GM12865 (cell line): ENCODE measurements at places on chromosomes 11 and 22.
A peak's percentile ranks its signal among the peaks of the same experiment; 100 is the strongest.

- no peak for DNase-seq
Measured at GRCh38 chr22:49528420-49528720, 299.3 kb downstream of the BRD1 start.

DNA sequence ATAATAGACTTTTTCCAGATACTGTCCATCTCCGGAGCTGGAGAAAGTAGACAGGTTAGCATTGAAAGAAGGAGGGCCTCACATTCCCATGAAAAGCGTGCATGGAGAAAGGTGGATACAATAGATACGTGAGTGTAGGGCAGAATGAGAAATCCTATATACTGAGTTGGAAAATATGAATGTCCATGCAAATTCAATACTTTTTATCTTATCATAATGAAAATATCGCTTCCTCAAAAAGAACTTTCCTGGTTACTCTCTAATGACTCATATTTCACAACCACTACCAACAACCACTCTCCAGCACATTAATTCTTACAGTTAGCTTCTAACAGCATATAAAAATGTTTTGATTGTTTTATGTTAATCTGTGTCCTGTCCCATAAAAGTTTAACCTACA, 22.0 kb upstream of the MS4A6A start:
- peak; percentile 24 for DNase-seq

- DNase-seq = no peak
Measured at GRCh38 chr11:82507288-82507687, 226.4 kb downstream of the FAM181B start.

DNA sequence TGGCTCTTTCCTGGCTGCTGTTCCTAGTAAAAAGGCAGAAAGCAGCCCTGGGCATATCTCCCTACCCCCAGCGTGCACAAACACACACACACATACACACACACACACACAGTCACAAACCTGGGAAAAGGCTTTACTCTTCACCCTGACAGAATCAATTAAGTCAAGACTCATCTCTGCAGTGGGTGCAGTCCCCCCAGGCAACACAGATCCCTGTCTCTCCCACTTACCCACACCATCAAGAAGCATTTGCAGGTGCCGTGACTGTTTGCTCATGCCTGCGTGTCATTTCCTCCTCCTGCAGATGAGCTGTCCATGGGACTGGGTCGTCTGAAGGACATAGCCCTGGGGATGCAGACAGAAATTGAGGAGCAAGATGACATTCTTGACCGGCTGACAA, 28.6 kb downstream of the SNAP29 start:
- DNase-seq = no peak

DNA sequence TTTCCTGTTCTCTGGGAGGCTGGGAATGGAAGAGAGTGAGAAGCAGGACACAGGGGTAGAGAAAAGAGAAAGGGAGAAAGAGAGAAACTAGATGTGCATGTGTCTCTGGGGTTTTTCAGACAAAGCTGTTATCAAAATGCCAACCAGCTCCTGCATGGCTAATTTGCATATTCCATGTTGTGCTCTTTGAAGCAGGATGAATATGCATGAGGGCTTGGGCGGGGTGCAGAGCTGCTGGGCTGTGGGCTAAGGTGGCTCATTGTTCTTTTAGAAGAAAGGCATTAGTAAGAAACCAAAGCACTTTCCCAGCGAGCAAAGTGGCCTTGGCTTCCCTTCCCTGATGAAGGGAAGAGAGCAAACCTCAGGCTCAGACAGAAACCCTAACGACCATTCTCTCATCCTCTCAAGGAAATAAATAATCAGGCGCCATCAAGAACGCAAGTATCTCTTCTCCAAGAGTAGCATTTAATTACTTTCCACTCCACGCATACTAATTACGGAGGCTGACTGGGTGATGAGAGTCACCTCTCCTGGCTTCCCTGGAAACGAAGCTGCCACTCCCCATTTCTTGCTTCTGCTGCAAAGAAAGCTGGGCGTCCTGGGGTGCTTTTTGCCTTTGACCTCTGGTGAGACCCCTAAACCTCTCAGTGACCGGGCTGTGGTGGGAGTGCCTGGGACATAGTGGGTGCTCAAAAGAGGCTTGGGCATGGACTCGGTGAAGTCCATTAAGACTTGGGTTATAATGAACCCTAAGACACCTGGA, 54.2 kb downstream of the FEZ1 start:
- no peak for DNase-seq

- no peak for DNase-seq
Measured at GRCh38 chr11:64196626-64197025, 9.9 kb upstream of the FERMT3 start.
